ENCODE measurements at places on chromosomes 2 and 18.

- DNase-seq: no peak
Observed at GRCh38 chr18:8996771-8997432, 105.6 kb upstream of the NDUFV2 start.

- no peak for DNase-seq
Observed at GRCh38 chr2:9824441-9824840, 18.8 kb upstream of the TAF1B start.

DNA sequence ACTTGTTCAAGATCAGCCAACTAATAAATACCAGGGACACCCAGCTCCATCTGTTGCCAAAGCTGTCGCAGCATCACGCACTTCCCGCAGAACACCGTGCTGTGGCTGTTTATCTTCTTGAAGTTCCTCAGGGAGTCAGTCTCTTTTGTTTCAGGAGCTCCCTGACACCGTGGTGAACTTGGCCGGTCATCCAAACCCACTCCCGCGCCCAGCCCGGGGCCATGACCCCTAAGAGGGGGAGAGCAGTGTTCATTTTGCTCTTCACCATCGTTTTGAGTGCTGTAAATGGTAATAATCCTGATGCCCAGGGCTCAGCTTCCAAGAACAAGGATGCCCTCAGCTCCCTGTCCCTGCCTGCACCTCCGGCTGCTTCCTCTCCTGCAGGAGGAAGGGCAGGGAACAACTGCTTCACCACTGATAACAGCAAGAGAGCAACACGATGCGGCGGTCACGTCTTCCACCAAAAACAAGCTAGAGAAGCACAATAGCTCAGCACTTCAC, 131.4 kb downstream of the SEPTIN10 start:
- no peak for DNase-seq

DNA sequence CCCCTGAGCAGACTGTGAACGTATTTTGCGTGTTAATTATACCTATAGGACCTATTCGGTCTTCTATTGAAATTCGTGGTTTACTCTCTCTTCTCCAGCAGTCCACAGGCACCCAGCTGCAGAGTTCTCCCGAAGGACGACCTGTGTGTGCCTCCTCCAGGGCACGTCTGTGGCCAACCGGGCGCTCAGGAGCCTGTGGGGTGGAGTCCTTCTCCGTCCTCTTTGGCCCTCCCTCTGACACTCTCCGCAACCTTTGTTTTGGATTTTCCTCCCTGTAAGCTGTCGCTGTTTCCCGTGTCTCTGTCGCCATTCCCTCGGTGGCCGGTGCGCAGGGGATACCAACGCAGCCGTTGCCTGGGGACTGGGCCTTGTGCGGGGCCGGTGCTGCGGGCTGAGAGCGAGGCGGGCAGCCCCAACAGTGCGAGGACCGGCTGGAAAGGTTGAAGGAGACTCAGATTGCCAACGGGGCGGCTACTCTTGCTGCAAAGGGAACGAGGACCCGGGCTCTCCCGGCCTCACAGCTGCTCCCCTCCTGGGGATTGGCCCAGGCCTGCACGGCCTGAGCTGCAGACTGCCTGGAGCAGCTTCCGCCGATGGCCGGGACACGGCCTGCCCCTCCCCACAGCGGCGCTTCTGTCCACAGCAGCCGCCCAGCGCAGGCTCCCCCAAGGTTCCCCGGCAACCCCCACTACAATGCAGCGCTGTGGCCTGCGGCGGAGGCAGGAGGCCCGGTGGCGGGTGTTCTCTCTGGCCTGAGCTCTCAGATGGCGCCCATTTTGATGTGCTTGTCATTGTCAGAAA, 221.0 kb downstream of the MTX2 start:
- DNase-seq: no peak
